Fibroblast of upper back skin (primary cell): ENCODE measurements at places on chromosomes 1 and 21.

- DNase-seq: no peak
Observed at GRCh38 chr21:34967509-34968289, 81.4 kb downstream of the RUNX1 start.

DNA sequence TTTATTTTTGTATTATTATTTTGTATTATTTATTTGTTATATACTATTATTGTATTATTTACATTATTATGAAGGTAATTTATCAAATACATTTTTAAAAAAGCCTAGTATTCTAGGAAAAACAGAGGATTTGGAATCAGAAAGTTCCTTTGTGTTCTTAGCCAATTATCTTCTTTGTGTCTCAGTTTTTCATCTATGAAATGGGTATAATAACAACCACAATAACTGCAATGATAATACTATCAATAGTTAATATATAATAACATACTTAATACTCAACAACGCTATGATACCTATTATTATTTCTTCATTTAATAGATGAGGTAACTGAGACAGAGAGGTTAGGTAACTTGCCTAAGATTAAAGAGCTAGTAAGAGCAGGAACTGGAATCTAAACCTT is 80.4 kb upstream of the GNG4 start:
- DNase-seq: no peak

DNA sequence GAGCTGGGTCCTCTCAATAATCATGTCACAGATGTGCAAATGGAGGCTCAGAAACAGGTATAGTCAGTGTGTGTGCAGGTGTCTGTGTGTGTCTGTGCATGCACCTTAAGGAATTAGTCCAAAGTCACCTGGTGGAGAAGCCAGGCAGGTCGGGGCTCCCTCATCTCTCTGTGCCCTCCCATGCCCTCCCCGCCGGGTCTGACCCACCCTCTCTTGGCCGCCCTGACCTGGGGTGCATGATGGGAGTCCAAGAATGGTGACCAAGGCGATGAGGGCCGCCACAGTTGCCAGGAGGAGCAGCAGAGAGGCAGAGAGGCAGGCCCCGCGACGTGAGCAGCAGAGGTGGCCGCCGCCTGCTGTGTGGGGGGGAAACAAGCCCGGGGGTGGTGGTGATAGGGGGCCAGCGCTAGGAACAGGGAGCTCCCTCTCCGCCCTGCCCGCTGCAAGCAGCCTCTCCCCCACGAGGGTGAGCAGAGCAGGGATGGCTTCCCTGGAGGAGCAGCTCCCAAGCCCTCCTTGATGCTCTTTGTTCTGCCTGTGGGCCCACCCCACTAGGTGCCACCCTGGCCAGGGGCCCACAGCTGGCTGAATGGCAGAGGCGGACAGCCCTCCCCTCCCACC is 3.9 kb downstream of the LDLRAD1 start:
- no peak for DNase-seq

- peak; percentile 76 for DNase-seq
Observed at GRCh38 chr1:22114083-22115012, 28.5 kb downstream of the WNT4 start.

- no peak for DNase-seq
Observed at GRCh38 chr1:31568895-31569595, 7.3 kb upstream of the TINAGL1 start.

GRCh38 chr1:234725177-234726132 is 115.5 kb upstream of the IRF2BP2 start:
- DNase-seq: no peak

DNA sequence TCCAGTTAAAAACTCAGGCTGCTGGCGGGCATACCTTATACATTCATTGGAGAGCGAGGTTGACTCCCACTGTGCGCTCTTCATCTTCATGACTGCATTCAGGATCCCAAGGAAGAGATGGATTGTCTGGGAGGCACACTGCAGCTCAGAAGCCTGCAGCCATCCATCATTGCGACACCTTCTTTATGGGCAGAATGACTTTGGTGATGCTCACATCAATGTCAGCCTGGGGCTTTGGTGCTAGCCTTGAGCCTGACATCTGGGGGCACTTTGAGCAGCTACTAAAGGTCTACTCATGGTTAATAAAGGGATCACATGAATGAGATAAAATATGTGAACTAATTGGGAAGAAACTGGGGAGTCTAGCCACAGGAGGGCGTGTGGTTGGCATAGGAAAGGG is 229.3 kb downstream of the PRDM2 start:
- no peak for DNase-seq

GRCh38 chr1:154318386-154318785 is 2.5 kb upstream of the AQP10 start:
- DNase-seq: no peak

DNA sequence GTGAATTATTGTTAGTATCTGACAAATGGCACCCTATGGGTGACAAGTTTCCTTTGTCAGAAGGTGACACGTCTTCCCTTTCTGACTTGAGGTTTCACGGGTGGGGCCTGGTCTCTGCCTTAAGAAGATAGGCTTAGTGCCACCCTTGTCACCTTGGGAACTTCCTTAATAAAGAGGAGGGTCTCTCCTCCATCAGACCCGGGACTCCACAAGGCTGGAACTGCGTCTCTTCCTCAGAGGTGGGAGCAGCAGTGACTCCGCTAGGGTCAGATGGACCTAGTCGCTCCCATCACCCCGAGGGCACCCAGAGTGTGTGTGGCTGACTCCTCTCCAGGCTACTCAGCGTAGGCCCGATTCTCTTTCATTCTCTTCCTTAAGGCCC is 774 bp upstream of the WDTC1 start:
- no peak for DNase-seq

DNA sequence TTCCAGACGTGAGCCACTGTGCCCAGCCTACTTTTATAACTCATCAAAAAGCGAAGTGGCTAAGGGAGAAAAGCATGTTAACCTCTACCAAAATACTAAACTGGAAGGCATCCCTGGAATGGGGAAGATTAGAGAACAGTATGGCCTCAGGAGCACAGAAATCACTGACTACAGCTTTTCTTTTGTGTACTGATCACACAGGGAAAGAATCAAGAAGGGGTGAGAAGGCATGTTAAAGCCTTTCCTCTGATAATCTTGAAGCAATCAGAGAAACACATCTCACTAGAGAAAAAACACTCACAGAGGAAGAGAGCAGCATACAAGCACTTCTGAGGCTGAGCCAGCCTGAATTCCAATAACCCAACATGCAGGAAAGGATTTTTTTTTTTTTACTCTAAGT is 10.7 kb downstream of the PCAT6 start:
- DNase-seq: peak; percentile 60

- no peak for DNase-seq
Observed at GRCh38 chr21:35833991-35834390, 226.3 kb downstream of the SETD4 start.

GRCh38 chr1:99110140-99111041 is 105.7 kb upstream of the PLPPR5 start:
- no peak for DNase-seq
